ENCODE measurements at places on chromosomes 11 and 22. TPM values are rescaled to one million over a fixed set of nuclear protein-coding genes. Genes with fewer than 3 reads are reported as not detected.
A peak's percentile ranks its signal among the peaks of the same experiment; 100 is the strongest.

The GP1BB gene
- 4.9 TPM for polyA plus RNA-seq

The SEC14L2 gene
- 23.3 TPM for polyA plus RNA-seq

GRCh38 chr22:29811377-29811776 lies 26.7 kb downstream of the ASCC2 start:
- H3K4me1 ChIP-seq = peaks cover 4% of the 10 kb centered on the region
- no peak for DNase-seq
- no peak overlapping the region for H3K4me3 ChIP-seq
- H3K36me3 ChIP-seq = peaks cover 43% of the 10 kb centered on the region

The ZNRF3 gene
- polyA plus RNA-seq = 0.56 TPM

The OR6Q1 gene
- polyA plus RNA-seq = not detected

- H3K4me3 ChIP-seq = 0 out of 2 replicates have a peak overlapping the region, but pooled peaks have one; percentile 28
- H3K36me3 ChIP-seq = no peaks in the 10 kb centered on the region
- peaks cover 5% of the 10 kb centered on the region for H3K4me1 ChIP-seq
- peak; percentile 90 for DNase-seq
These were observed 10.7 kb downstream of the SMIM38 start for GRCh38 chr11:69166218-69167115.

The SYT8 gene
- polyA plus RNA-seq = not detected

DNA sequence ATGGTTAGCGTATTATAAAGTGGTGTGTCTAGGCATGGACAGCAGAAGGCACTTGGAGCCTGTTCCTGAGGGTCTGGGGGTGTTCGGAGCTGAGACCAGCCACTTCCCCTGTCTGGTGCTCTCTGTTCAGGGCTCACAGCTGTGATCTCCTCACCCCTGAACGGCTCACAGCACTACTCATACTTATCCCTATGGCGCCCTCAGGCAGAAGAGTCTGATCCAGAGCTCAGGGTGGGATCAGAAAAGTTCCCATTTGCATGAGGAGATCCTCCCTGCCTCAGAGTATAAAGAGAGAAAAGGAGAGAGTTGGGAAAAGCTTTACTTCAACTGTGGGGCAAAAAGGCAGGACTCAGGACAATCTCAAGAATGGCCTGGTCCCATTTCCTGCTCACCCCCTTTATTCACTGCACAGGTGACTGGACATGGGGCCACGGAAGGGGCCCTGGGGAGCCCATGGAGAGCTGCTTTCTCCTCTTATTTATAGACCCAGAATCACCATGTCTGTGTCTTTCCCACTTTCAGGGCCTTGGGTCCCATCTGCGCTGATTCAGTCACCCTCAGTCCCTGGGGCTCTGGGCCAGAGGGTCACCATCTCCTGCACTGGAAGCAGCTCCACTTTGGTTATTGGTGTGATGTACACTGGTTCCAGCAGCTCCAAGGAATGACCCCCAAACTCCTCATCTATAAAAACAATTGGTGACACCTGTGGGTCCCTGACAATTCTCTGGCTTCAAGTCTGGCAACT lies 97.0 kb upstream of the TOP3B start:
- H3K4me1 ChIP-seq = no peaks in the 10 kb centered on the region
- no peaks in the 10 kb centered on the region for H3K36me3 ChIP-seq
- no peak overlapping the region for H3K4me3 ChIP-seq
- no peak for DNase-seq

Measured in GM23248 (cell line).